ENCODE measurements at places on chromosomes 3 and 15.

DNA sequence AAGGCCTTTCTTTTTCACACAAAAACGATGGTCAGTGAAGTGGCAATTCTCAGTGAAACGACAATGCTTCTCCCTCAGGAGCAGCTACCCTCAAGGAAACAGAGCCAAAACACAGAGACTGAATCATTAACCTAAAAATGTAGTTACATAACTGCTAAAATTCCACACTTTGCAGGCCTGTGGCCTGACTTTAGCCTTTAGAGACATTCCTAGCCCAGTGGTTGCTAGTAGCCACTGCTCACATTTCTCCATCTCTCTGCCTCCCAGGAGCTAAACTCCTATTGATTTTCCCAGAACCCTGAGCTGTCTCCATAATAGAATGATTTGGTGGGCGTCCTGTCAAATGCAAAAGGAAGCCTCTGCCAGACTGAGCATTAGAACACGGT lies 630.1 kb upstream of the KCNMB2 start:
- no peak for DNase-seq

DNA sequence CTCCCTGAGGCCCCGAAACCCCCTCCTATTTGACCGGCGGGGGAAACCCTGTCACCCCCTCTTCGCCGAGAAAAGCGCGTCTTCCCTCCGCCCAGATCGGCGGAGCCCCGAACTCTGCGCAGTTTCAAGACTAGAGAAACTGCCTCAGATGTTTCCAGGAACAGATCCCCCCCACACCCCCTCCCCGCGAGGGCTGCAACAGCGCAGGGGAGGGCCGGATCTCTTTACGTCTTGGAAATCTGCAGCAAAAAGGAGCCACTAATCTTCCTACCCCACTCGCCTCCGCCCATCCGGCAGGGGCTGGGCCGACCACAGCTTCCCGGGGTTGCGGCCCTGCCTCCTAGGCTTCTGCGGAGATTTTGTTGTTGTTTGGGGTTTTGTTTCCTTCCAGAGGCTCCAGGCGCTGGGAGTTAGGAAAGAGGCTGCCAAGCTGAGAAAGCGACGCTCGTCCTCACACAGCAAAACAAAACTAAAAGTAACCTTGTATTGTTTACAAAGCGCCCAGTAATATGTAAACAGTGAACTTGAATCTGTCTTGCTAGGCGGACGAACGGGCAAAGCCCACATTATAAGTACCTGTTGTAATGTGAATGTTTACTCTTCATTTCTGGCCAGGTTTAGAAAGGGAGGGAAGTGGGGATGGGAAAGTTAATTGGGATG lies 2.2 kb downstream of the FOXB1 start:
- DNase-seq: peak; percentile 45

DNA sequence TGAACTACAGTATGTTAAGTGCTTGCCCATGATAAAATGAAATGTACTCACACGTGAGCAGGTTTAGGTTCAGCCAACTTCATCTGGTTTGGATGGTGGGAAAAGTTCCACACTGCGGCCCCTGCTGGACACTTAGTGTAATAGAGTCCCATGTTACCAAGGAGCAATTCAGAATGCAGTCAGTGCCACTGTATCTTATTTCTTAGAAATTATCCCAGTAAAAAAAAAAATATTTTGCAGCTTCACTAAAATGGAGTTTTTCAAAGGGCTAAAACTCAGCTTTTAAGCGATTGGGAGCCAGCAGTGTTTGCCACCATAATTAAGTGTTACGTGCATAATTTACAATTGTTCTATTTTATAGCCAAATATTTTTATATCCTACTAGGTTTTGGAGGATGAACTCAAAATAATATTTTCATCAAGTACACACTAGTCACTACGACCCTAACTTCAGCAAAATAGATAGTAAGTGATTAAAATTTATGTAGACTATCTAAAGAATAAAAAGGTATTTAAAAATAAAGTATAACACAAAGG lies 371.7 kb upstream of the GBE1 start:
- DNase-seq: no peak

DNA sequence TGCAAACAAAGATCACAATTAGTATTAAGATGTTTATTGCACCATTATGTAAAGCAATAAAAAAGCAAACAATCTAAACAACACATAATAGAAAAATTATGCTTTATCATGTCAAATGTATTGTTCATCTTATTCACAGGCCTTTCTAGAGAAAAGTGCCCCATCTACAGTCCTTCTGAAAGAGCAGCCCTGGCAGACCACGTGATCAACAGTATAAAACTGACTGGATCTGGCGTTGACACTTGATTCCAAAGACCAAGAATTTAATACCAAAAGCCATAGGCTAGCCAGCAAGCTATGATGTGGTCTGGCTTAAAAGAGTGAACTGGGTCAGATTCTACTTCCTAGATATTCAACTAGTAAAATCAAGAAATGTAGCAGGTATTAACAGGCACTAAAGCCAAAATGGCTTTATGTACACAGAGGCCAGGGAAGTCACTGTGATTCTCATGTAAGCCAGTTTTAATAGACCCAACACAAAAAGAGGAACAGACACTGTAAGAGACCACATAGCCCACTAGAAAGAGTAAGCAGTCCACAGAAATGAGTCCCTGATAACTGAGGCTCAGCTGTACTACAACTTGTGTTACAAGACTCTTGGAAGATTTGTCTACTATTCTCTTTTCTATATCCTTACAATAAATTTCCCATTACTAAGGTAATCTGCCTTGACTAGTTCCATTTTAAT lies 32.5 kb downstream of the DMXL2 start:
- DNase-seq: no peak

DNA sequence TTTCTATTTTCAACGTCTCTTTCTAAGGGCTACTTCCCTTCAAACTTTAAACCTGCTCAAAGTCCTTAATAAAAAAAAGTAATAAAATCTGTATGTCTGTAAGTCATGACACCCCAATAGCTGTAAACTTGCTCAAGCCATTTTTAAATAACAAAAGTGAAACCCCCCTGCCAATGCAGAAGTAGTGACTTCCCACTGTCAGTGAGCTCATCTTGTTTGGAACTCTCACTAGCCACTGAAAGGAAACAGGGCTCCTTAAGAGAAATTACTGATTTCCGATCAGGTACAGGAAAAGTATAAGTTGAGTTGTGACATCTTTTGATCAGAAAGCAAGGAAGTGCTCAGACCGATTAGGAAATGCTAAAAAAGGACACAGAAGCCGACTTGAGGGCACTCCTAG lies 27.6 kb upstream of the GPR171 start:
- DNase-seq: no peak

DNA sequence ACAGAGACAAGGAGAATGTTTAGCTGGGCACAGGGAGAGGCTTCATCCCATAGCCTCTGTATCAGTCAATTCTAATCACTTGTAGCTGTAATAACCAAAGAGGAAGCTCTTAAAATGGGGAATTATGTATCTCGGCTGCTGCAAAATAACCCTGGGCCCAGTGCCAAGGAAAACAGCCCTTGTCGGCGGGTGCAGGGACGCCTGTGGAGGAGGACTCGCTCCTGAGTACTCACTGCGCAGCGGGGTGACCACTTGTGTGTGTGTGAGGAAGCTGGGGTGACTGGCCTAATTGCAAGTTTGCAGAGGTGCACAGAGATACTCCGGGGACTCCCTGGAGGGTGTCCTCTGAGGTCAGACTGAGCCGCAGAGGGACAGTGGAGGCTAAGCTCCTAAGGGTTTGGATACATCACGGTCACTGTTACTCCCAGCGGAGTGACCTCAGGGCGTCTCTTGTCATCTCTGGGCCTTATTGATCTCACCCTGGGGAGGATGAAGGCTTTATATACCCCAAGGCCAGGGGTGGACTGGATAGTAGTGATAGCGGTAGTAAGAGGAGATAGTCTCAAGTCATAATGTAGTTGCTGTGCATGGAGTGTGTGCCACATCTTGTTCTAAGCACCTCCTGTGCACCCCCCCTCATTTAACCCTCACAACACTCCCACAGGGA lies 37.2 kb downstream of the SLC6A6 start:
- no peak for DNase-seq
